CD8-positive, alpha-beta T cell (primary cell): ENCODE measurements at places on chromosomes 11 and 22.
A peak's percentile ranks its signal among the peaks of the same experiment; 100 is the strongest.

- DNase-seq: no peak
Observed at GRCh38 chr11:16456366-16456765, 100.0 kb upstream of the SOX6 start.

DNA sequence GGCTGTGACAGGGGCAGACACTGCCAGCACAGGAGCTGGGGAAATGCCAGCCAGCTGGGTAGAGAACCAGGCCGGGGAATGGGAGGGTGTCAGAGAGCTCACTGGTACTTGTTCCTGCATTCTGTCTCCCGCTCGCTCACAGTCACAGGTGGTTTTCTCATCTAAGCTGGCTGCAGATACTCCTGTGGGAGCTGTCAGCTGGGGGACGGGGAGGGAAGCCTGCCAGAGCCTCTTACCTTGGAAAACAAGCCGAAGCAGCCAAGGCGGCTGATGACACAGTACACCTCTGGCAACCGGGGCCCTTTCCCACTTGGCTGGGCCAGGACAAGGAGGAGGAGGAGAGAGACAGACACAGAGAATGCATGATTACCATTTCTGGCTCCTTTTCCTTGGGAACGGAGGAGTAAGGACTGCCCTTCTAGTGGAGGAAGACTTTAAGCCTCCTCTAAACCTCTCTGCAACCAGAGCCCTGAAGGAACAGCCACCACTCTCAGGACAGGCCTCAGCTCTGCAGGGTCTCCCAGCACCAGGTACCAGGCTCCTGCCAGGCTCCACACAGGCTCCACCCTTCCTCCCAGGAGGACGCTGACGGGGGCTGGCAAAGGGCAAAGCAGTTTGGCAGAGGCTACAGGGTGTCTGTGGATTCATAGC, 25.1 kb downstream of the RPL27A start:
- no peak for DNase-seq

DNA sequence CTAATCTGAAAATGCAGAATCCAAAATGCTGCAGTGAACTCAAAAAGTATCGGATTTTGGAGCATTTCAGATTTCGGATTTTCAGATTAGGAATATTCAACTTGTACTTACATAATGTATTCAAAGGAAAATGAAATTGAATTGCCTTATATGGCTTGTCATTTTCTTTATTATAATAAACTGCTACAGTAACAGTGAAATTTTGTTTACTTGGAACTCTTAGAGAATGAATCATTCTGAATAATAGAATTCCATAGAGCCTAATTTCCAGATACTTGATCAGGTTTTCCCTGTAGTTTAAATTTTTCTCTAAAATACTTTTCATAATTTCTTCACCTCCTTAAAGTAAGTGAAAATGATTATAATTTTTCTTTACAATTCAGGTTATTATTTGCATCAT, 17.3 kb downstream of the TTC17 start:
- no peak for DNase-seq

GRCh38 chr11:63897459-63898146, 19.4 kb downstream of the RCOR2 start:
- DNase-seq: no peak

- no peak for DNase-seq
Observed at GRCh38 chr11:71115770-71116692, 136.3 kb downstream of the SHANK2 start.

- peak; percentile 27 for DNase-seq
Observed at GRCh38 chr22:21628386-21629254, 1.2 kb downstream of the YDJC start.

GRCh38 chr11:120940160-120940848, 83.6 kb upstream of the TBCEL start:
- no peak for DNase-seq

GRCh38 chr11:57562596-57562995, 4.9 kb downstream of the UBE2L6 start:
- no peak for DNase-seq

DNA sequence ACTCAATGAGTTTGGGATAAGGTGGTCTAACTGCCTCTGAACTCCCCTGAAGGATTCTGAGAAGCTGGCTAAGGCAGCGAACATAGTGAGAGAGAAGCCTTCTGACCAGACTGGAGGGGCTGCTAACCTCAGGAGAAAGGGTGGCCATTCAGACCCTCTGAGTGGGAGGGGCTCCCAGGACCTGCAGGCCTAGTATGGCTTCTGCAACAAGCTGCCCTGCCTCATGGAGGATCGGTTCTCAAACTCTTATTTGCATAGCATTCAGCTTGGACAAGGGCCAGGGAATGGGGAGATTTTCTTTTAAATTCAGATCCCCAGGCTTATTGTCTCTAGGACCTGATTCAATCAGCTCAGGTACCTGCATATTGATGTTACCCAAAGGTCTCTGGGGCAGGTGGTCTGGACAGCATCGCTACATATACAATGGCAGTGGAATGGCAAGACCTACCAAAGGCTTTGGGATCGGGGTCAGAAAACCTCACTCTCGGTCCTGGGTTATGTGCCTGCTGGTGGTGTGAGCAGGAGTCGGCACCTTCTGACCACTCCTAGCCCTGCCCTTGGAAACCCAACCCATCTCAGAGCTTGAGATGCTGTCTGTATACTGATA, 599.1 kb downstream of the BRD1 start:
- DNase-seq: no peak

DNA sequence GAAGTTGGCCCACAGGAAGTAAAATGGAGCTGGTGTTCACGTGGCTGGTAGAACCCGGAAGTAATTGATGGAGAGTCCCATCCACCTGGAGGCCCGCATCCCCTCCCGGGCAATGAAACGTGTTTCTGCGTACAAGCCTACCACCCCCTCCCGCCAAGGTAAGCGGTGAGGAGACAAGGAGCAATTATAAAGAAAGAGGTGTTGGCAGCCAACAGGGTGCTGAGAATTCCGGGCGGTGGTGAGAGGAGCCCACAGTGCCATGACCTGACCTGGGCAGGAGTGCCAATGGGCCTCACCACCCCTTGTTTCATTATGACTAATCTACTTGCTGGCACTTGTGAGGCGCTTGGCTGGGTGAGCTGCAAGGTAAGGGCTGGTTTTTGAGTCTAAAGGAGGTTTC, 83.8 kb upstream of the BID start:
- no peak for DNase-seq

GRCh38 chr11:44833877-44834452, 107.2 kb downstream of the TSPAN18 start:
- DNase-seq: no peak

GRCh38 chr11:46478196-46478595, 86.6 kb upstream of the CHRM4 start:
- DNase-seq: no peak

GRCh38 chr11:101169944-101170343, 40.3 kb upstream of the PGR start:
- DNase-seq: no peak

DNA sequence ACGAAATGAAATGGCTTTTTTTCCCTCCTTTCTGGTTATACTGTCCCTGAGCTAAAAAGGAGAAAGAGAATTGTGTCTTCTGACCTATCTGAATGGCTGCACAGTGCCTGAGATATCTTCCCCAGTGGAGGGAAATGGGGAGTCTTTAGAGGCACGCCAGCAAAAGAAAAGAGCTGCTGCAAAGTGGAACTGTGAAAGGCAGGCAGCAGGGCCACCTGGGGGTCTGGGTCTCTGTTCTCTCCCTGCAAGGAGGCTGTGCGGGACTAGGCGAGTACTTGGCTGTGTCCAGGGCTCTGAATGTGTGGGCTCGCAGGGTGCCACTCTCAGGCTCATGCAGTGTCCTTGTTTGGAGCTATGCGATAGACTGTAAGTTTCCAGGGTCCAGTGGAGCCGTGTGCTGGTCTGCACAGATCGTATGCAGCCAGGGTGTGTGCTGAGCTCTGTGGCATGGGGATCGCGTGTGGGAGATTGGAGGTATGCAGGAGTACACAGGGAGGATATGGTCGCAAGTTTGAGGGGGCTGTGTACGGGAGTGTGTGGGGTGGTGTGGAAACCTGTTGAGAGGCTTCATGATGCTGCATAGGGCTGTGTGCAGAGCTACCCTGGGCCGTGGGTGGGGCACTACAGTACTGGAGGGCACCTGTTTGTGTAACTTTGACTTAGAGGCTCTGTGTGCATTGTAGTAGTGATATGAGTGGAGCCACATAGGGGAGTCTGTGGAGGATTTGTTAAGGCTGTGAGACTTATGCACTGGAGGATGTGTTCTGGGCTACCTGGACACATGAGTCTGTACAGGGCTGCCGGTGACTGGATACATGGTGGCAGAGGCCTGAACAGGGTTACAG, 70.1 kb upstream of the OLFML1 start:
- DNase-seq: no peak

GRCh38 chr22:25765016-25765367, 23.0 kb downstream of the MYO18B start:
- no peak for DNase-seq

DNA sequence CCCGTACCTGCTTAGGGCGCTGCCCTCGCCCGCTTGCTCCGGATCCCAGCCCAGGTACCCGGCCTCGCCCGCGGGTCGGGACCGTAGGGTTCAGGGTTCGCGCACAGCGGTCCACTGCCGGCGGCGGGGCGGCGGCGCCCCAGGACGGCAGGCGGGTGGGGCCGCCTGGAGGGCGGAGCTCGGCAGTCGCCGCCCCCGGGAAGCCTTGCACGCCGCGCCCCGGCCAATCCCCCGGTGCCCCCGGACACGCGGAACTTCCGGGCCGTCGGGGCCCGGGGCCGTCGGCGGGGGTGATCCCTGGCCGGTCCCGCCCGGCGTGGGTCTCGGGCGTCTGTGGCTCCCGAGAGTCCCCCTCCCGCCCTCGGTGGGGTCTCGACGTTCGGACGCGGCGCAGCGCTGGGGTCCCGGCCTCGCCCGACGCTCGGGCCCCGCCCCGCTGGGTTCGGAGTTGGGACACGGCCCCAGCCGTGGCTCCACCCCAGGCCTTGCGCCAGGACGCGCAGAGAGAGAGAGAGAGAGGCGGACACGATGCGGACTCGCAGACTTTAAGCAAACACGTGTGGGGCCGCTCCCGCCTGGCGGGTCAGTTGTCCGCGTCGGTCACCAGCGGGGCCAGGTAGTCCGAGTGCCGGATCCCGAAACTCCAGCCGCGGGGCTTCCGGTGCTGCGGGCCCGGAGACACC, at the start of gene TYMP:
Gene TYMP (minus strand): TSS at position 116 of the 683 bp plus-strand sequence. CDS start 303 bp downstream, outside the sequence.
- peak; percentile 83 for DNase-seq

DNA sequence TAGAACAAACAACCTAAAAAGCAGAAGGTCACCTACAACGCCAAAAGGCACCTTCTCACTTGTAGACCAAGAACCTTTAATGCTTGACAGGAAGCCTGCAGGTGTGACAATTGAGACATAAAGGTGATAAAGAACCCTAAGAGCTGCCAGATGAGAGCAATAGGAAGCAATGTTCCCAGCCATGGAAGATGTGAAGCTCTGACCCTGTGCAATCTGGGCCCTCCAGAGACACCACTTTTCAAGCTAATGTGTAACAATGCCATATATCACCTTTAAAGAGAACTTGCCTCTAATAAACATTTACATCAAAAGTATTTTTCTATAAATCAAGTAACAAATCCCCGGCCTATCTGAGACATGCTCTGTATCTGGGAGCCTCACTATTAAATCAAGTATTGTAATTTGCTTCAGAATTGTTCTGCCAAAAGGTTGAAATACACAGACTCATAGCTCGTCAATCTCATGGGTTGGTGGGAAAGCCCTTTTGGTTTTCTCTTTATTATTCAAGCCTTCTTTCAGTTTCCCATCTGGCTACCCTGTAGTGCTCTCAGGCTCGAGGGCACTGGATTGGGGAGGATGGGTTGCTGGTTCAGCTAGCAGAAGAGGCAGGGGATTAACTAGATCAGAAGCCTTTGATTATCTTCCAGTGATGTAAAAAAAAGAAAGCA, 368.9 kb downstream of the BUD13 start:
- DNase-seq: no peak

- DNase-seq: no peak
Observed at GRCh38 chr22:19139001-19139356, 5.5 kb downstream of the ESS2 start.

DNA sequence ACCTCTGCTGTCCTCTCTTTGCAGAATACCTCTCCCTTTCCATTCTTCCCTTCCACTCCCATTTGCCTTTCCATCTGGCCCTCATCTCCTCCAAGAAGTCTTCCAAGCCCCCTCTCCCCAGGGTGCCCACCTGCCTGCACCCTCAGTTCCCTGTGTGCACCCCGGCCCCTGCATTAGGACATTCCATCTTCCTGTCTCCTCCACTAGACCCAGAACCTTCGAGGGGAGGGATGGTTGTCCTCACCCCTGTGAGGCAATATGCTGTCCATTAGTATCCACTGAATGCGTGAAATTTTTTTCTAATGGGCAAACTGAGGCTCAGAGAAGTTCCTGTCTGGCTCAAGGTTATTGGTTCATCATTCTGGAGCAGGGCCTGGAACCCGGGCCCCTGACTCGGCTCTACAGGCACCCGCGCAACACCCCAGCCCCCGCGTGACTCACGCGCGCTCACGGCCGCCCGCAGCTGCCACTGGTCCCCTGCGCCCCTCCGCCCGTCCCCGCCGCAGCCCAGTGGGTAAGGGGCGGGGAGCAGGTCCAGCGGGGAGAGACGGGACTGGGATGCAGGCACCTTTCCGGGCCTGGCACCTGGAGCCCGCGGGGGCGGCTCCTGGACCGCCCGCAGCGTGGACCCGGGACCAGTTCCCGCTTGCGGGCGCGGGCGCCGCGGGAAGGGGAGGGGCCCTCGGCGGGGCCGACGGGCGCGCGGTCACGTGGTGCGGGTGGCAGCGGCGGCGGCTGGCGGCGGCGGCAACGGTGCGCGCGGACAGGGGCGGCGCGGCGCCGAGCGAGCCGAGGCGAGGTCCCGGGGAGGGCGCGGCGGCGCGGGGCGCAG, 7.0 kb downstream of the SEPTIN3 start:
- no peak for DNase-seq

DNA sequence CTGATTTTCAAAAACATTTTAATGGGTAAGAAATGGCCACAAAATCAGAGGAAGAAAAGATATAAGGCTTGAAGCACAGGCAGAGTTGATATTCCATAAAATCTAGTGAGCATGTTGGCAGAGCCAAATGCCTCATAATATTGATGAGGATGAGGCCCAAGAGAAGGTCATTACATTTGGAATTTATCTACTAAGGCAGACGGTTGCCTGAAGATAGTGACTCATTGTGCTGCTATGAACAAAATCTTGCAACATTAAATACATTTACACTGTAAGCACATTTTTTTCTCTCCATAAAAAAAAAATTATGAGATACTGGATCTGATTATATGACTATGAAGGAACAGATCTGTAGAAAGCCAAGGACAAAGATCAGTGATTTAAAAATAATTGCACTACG, 881.4 kb upstream of the CHORDC1 start:
- DNase-seq: no peak

DNA sequence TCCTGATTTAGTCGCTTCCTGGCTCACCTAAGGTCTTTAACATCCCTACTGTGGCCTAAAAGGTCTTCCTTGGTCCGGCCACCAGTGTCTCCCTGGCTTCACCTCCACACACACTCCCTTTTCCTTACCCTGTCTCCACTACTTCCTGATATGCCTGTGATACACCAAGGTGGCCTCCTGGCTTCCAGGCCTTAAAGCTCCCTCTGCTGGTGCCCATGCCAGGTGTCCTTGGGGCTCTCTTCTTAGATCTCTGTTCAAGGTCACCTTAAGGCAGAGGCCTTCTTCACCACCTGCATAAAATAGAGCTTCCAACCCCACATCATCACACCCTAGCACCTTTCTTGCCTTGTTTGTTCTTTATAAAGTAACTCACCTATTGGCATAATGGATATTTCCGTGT, 787.7 kb downstream of the NTM start:
- DNase-seq: no peak
